HFFc6 (cell line): ENCODE measurements at places on chromosomes 4 and X.

DNA sequence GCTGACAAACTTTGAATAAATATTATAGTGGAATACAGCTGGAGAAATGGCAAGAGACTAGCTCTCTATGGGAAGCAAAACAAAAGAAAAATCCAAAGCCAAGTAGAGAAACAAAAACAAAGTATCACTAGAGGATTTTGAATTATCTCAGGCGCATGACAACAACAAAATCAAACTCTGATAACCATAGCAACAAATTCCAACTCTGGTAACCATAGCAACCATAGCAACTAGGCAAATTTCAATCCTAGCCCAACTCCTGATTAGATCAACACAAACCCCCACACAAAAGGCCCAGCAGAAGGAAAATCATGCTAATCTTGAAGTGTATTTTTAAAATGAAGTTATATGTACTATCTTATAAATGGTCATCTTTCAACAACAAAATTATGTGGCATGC lies 98.4 kb upstream of the MAGEE2 start:
- DNase-seq = no peak

- no peak for DNase-seq
Measured at GRCh38 chr4:96599752-96600151, 759.9 kb downstream of the PDHA2 start.

GRCh38 chr4:41362621-41363383 lies 106.1 kb downstream of the UCHL1 start:
- DNase-seq = no peak

DNA sequence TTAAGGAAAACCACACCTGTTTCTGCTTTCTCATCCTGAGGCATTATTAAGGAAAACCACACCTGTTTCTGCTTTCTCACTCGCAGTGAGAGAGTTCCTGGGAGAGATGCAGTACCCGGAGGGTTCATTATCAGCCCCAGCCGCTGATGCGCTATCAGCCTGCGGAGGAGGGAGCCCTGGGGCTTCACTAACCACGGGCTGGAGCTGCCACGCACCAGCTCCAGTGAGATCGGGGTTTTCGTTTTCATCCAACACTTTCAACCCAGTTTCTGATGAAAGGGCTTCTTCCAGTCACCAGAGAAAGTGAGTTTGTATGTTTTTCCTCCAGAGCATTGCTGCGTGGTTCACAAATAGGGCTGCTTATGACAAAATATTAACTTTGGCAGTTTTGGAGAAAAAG lies 93.2 kb upstream of the PRKX start:
- DNase-seq = no peak

DNA sequence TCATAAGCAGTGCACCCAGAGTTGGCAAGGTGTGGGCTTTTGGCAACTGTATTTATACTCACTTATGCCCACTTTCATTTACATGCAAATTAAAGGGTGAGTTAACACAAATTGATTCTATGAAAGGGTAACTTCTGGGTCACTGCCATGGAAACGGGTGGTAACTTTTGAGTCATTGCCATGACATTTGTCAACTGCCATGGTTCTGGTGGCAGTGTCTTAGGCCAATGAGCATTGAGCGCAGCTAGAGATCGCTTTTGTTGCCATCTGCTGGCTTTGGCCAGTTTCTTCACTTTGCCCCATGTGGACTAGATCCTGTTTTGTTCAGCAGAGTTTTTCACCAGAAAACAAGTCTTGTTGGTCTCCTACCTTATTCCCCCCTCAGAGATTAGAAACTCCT lies 170.8 kb upstream of the NUDT6 start:
- no peak for DNase-seq

DNA sequence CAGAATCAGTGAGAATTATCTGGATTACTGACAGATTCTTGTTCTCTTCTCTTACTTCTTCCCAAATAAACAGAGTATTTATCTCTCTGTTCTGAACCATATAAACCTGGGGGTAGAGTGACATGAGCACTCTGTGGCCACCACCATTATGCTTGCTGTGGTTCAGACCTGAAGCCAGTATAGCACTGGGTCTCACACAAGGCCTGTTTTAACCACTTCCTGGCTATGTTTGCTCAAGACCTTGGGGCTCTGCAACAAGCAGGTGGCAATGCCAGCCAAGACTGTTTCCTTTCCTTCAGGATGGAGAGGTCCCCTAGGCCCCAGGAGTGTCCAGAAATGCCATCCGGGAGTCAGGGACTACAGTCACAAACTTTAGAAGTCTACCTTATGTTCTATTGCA lies 21.7 kb upstream of the HEPH start:
- DNase-seq = no peak

DNA sequence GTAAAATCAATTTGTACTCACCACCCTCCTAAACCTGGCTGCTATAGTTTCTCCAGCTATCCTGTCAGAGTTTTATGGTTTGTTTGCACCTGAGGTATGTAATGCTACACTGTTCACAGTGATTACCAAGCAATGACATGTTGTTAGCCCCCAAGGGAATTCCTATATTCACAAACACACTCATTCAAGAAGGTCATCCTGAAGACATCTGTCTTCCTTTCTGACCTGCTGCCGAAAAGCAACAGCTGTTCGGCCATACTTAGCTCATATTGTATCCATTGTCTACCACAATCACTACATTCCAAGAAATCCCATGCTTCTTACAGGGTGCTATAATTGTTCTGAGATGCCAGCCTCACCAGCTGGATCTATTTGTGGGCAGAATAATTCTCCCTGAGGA lies 160.1 kb upstream of the GYPA start:
- DNase-seq = no peak
